GM04503 (cell line): ENCODE measurements at places on chromosomes 5 and 9.

GRCh38 chr9:5578698-5579085 lies 50.2 kb upstream of the RIC1 start:
- no peak for DNase-seq

DNA sequence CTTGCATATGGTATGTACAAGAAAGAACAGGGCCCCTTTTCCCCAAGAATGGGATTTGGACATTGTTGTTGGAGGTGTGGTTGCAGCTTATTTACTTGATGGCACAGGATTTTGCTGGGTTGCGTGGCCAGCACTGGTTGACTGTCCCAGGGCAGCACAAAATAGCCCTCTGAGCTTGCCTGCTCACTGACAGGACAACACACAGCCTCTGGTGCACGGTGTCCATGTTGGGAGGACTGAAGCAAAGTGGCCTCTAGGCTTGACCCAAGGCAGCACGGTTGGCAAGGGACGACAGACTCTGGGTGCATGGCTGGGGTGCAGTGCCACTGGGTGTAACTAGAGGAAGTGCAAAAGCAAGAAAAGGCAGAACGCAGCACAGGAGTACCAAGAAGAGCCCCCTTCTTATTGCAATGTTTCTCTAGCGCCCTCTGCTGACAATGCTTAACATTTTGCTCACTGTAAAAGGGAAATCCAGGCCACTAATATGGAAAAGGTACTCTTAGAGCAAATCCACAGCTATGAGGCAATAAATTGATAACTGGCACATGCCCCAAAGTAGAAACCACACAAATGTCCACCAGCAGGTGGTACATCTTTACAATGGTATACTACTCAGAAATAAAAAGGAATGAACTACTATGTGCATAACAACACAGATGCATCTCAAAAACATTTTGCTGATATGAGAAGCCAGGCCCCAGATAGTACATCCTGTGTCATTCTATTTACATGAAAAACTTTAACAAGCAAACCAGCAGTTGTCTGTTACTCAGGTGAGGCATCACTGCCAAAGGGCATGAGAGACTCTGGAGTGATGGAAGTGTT lies 47.4 kb upstream of the BARX1 start:
- no peak for DNase-seq

DNA sequence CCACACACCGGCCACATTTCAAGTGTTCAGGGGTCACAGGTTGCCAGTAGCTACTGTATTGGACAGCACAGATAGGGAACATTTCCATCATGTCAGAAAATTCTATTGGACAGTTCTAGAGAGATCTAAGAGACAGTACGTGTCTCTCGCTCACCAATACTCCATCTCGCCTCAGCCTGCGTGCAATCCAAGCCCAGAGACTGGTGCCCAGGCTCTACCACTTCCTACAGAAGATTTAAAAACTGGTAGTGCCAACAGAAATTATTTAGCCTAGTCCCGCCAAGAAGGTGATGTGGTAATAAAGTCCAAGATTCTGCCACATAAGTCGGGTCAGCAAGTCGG lies 390 bp upstream of the SNX2 start:
- no peak for DNase-seq

DNA sequence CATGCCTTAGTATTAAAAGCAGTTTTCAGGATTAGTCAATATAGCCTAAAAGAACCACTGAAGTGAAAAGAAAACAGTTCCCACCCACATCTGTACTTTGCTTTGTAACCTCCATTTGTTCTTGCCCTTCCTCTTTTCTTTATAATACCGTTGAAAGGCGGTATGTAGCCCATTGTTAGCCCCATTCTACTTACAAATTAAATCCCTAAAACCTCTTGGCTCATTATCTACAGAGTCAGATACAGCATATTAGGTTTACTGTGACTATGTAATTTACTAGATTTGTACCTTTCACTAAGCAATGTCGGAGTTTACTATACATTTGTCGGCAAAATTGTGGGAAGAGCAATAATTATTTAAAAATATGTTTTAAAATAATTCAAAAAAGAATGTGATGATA lies 17.3 kb downstream of the ALDH1A1 start:
- no peak for DNase-seq

GRCh38 chr5:133343196-133343595 lies 269.1 kb downstream of the FSTL4 start:
- DNase-seq, result no peak

DNA sequence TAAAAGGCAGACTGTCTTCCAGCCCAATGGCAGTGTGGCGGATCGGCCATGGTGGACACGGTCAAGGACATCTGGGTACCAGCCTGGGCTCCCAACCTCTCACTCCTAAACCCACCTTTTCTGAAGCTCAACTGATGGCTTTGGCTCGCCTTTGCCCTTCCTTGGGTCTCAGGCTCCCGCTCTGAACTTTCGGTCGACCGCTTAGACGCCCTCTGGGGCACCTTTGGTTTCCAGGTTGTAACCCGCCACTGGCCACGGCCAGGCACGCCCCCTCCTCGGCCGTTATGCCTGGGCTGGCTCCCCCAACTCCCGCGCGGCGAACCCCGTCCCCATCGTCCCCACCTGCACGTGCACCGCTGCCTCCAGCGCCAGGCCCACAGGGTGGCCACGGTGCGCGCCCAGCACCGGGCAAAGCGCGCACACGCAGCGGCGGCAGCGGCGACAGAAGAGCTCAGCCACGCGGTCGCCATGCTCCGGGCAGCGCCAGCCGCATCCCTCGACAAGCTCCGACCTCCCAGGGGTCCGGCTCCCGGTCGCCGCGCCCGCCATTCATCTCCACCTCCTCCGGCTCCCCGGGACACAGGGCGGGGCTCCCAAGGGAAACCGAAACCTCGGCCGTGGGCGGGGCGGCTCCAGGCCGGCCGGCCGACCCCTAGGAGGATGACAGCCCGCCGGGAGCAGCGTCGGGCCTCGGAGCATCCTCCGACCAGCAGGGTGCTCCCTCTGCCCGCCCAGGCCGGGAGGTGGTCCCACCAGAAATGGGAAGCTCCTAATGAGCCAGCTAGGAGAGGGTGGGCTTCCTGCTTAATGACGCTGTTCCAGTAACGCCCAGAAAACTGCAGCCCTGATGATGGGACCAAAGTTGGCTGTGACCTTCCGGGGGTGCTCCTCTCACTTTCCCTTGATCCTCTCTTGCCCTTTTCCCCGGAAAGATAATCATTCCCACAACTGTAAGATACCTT lies at the start of gene TRIM14:
TSS of gene TRIM14 (minus strand) at position 583 of the 962 bp plus-strand sequence. CDS start at position 549, 34 bp downstream.
- peak; percentile 10 for DNase-seq
